ENCODE measurements at places on chromosomes 4 and X.
A peak's percentile ranks its signal among the peaks of the same experiment; 100 is the strongest.

DNA sequence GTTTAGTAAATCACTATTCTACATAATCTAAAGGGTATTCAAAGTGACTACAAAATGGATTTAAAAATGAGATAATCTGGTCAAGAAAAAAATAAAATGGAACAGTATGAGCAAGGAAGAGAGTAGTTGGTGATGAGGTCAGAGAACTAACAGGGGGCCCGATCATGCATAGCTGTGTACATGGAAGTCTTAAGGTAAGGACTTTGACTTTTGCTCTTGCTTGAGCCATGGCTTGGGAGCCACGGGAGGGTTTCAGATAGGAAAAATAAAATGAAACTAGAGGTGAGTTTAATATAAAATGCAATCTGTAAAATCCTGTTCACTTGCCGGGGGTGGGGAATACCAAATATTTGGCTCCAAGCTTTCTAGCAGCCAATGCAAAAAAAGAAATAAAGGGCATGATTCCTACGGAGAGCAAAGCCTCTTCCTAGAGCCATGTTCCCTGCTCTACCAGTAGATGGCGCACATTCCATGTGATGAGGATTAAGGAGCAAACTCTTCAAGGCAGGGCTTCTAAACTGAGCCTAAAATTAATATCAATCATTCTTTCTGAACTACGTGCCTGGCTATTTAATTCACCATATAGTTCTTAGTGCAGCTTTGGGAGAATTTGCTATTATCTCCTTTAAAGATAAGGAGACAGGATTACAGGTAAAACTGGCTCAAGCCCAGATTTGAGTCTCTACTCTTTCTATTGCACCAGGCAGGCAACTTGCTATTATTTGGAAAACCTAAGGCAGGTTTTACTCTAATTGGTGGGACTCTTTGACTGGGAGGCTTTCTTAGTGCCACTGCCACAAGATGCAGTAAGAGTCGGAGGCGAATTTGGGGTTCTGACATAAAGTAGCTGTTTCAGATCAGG lies 6.8 kb upstream of the CLCN5 start:
- peak; percentile 73 for DNase-seq

DNA sequence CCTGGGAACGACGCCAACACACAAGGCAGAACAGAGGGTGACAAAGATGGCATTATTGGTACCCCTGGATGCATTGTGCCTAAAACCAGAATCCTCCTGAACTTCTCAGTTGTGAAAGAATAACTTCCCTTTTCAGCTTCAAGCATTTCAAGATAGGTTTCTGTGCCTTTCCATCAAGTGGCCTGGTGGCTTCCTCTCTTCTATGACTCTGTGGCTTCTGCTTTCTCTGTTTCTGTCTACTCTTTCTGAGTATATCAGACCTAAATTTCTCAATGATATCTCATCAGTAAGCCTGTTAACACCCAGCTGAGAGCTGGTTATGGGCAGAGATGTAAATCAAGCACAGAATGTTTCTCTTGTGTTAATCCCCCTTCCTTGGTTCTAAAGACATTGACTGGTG lies 21.4 kb upstream of the FAM9B start:
- DNase-seq: no peak

DNA sequence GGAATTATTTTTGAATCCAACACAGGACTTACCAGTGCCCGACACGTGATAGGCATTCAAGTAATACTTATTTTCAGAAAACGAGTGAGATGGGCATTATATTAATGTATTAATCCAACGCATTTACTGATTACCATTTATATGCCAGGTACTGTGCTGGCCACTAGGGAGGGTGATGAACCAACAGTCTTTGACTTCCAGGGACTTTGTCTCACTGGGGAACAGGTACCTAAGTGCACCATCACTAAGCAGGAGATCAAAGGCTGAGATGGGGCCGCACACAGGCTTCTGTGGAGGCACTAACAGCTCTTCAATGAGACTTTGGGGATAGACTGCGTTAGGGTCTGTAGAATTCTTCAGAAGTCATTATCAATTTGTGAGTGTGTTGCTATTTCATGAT lies 5.7 kb upstream of the TADA2B start:
- peak; percentile 38 for DNase-seq

- DNase-seq: no peak
Measured at GRCh38 chrX:122091571-122091970, 1044.2 kb downstream of the GLUD2 start.

DNA sequence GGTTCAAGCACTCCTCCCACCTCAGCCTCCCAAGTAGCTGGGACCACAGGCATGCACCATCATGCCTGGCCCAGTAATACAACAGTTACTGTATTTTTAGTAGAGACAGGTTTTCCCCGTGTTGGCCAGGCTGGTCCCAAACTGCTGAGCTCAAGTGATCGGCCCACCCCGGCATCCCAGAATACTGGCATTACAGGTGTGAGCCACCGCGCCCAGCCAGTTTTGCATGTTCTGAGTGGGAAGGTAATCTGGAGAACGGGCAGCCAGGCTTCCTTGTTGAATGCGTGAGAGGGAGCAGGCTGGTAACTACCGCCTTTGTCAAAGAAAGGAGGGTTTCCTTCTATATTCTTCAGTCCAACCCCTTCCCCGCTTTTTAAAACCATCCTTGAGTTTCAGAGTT lies 9.1 kb downstream of the NOCT start:
- no peak for DNase-seq

GRCh38 chr4:61068745-61069144 lies 131.4 kb upstream of the ADGRL3 start:
- DNase-seq: no peak

GRCh38 chr4:72314869-72315268 lies 254.2 kb downstream of the ADAMTS3 start:
- peak; percentile 25 for DNase-seq

- DNase-seq: no peak
Measured at GRCh38 chrX:13550346-13550745, 19.1 kb upstream of the EGFL6 start.

- DNase-seq: peak; percentile 47
Measured at GRCh38 chr4:15162465-15163283, 160.4 kb downstream of the CPEB2 start.

DNA sequence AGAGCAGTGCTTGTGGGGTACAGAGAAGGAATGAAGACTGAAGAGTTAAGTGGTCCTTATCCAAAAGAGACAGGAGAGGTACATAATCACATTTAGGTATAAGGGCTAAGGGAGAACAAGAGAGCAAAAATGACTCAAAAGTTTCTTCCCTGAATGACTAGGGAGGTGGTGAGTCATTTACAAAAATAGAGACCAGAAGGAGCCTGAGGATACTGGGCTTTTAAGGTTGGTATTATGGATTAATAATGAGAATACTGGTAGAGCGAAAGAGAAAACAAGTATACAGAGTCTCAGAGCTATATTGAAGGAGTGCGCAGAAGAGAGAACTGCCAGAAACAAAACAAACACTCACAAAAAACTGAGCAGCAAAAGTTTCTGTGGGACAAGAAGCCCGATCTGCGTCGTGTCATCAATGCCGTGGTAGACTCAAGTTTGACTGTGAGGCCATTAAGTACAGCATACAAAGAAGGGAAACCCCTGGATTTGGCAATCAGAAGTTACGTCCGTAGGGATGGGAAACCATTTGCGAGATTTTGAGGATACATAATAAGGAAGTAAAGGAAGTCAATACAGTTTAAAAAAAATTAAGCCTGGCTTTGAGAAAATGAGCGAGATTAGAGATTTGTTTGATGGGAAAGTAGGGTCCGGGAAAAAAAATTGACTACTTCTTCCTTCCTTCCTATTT lies 129.1 kb upstream of the STIM2 start:
- DNase-seq: no peak

GRCh38 chrX:34072906-34073305 lies 59.2 kb downstream of the FAM47A start:
- no peak for DNase-seq

- DNase-seq: no peak
Measured at GRCh38 chr4:123589301-123589700, 192.7 kb downstream of the SPRY1 start.

DNA sequence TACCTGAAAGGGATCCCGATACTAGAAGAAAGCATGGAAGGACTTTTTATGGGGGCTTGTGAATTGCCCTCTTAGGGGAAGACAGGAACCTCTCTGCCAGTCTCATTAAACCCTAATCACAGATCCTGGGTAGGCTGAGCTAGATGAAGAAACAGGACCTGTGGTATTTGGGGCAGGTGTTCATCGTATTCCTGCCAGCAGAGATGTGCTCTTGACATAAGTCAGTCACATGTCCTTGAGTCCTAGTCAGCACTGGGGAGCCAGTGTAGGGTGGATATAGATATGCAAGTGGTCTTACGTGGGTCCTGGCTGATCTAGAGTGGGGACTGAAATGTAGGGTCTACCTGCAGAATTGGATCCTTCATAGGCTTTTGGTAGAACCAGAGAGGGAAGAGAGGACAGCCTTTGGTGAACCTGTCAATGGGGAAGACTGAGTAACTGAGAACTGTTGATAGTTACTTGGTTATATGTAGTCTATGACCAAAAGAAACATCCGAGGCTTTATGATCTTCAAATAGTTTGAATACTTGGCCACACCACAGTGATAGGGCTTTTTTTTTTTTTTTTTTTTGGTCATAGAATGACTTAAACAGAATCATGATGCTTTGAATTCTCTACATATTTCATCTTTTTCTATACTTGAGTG lies 63.5 kb upstream of the WDR1 start:
- no peak for DNase-seq

- DNase-seq: no peak
Measured at GRCh38 chr4:7771541-7772507, 167.8 kb downstream of the AFAP1 start.

DNA sequence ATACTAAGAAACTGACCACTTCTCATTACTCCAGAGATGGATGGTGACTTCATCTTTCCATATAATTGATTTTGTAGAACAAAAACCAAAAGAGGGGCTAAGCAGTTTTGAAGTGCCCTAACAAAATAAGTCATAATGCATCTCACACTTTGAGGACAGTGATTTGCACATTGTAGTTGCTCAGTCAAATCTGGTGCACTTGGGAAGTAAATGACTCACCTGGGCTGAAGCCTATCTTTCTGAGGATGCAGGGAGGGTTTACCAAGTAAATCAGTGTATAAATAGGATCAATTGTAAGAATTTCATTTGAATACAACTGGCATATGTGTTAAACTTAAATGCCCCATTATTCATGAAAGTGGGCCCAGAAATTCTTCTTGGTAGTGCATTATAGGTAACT lies 134.2 kb downstream of the DCLK2 start:
- DNase-seq: no peak

DNA sequence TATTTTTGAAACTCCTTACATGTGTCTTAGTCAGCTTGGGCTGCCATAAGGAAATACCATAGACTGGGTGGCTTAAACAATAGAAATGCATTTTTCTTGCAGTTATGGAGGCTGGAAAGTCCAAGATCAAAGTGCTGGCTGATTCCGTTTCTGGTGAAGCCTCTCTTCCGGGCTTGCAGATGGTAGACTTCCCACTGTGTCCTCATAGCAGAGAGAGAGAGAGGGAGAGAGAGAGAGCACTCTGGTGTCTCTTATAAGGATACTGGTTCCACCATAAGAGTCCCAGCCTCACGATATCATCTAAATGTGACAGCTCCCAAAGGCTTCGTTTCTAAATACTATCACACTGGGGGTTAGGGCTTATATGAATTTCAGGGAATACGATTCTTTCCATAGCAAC lies 39.7 kb downstream of the ENPEP start:
- DNase-seq: peak; percentile 63

DNA sequence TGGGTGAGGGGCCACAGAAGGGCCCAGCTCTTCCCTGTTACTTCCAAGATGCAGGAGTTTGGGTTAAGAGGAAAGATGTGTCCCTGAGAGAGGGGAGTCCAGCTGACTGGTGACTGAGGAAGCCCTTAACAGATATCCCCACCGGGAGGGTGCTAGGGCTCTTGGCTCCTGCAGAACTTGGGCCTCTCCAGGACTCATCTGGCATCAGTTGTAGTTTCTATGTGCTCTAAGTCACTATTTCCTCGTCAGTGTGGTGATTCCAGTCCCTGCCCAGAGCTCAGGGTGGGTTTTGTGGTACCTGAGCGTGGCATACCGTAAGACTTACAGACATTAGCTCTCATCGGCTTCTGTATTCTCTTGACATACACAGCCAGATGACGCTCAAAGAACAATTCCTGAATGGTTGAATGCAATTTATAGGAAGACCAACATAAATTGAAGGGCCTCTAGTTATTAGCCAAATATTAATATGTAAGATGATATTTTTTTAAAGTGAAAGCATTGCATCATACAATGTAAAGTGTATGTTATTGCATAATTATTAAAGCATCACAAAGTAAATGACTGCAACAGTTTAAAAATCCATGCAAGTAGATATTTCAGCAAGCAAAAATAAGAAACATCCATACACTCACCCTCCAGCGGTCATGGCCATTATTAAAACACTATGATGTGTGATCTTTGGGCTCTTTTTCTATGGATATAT lies 195.5 kb downstream of the PTTG2 start:
- DNase-seq: no peak

GRCh38 chr4:74021601-74022000 lies 16.9 kb downstream of the CXCL3 start:
- no peak for DNase-seq

GRCh38 chrX:96835660-96836289 lies 47.9 kb upstream of the RPA4 start:
- DNase-seq: no peak

DNA sequence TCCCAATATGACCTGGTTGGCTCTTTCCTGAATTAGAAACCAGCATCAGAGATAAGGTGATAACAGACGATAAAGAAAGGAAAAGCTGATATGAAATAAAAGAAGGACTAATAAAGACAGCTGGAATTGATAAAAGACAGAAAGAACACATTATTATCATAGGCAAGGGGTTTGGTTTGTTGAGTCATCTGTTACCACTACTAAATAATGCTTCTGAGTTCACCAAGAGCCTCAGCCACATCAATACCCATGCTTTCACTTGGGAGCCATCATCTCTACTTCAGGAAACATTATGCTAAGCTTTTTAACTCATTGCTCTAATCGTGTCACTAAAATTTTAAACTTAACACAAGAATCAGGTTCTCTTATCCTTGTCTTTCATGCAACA lies 27.6 kb downstream of the ANXA5 start:
- no peak for DNase-seq

DNA sequence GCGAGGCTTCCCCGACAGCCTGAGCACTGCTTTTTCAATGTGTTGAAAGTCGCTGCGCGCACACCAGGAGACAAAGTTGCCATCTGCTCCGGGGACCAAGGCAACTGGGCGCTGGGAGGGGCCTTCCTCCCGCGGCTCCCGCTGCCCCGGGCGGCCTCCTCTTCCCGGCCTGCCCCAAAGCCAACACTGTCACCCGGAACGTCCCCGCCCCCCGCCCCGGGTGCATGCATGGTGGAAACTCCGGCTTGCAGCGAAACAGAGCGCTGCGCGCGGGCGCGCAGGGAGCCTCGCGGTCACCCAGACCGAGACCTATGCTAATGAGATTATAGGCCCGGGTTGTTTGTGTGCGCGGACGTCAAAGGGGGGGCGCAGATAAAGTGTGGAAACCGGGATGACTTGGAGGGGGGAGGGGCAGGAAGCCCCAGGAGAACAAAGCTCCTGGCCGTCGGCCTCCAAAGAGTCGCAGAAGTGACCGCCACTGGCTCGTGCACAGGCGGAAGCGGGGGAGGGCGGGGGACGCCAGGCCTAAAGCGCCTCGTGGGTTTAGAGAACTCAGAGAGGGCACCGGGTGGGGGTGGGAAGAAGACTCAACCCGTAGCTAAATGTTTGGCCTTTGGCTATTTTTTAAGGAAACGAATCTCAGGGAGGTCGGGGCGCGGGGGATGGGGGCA lies 88.8 kb downstream of the BCOR start:
- peak; percentile 13 for DNase-seq

- DNase-seq: no peak
Measured at GRCh38 chr4:7651461-7651921, 216.8 kb upstream of the PSAPL1 start.

GRCh38 chrX:72621163-72621562 lies 48.5 kb upstream of the HDAC8 start:
- DNase-seq: no peak
